ENCODE measurements at places on chromosomes 5 and 9.
A peak's percentile ranks its signal among the peaks of the same experiment; 100 is the strongest.

DNA sequence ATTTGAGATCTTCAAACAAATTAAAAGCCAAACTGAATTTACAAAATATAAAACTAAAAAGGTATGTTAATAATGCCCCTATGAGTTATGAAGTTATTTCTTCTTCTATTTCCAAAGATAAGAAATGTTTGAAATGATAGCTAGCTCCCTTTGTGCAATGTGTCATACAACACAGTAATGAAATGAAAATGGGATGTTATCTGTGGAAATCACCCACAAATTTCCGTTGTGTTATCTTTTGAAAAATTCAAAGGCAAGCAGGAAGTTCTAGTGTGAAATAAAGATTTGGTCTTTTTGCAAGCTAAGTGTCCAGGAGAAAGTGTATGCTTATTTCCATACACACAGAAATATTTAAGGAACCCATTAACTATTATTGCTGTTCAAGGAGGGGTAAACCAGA is 375.3 kb upstream of the PRR16 start:
- DNase-seq: no peak

- DNase-seq: peak; percentile 43
Measured at GRCh38 chr9:2691626-2692025, 25.7 kb upstream of the KCNV2 start.

GRCh38 chr9:94084314-94084713 is at the start of gene PTPDC1:
Gene PTPDC1, plus strand, starts transcription at chr9:94084464. Its CDS starts 67 bp downstream, at chr9:94084531.
- DNase-seq: peak; percentile 78

GRCh38 chr5:4001004-4001403 is 405.4 kb downstream of the IRX1 start:
- no peak for DNase-seq

GRCh38 chr5:31680528-31680927 is 41.6 kb downstream of the PDZD2 start:
- no peak for DNase-seq

GRCh38 chr9:11749396-11749795 is 943.8 kb upstream of the TYRP1 start:
- DNase-seq: no peak

DNA sequence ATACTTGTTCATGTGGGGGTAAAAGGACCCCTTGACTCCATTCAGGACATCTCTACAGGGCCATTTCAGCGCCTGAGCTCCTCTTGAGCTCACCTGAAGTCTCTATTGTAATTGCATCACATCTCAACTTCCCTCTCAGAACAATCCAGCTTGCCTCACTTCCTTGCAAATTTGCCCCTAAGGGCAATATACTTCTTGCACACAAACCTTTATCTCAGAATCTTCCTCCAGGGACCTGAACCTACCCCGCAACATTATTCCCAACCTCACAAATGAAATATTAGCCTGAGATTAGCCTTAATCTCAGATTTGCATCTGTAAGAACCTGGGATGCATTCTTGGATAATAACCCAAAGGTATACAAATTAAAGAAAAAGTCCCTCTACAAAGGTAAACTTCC is 159.2 kb downstream of the DRD1 start:
- no peak for DNase-seq

DNA sequence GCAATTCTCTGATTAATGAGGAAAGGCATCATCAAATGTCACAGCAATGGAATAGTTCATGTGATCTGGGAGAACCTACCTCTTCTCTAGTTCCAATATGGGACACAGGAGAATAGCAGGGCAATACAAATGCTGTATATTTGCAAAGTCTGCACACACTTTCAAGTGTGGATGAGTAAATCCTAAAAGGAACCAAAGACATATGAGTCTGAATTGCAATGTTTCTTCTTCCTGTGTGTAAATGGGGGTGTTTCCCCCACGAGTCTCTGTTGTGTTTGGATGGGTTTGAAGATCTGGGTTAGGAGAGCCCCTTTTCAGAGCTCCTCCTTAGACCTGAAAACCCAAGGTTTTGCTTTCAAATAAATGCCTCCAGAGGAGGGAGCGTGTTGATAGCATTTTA is 26.9 kb downstream of the SLC46A2 start:
- DNase-seq: no peak

GRCh38 chr9:20640331-20641187 is 18.3 kb upstream of the MLLT3 start:
- DNase-seq: peak; percentile 28

- no peak for DNase-seq
Measured at GRCh38 chr5:143593723-143594122, 190.2 kb upstream of the NR3C1 start.

DNA sequence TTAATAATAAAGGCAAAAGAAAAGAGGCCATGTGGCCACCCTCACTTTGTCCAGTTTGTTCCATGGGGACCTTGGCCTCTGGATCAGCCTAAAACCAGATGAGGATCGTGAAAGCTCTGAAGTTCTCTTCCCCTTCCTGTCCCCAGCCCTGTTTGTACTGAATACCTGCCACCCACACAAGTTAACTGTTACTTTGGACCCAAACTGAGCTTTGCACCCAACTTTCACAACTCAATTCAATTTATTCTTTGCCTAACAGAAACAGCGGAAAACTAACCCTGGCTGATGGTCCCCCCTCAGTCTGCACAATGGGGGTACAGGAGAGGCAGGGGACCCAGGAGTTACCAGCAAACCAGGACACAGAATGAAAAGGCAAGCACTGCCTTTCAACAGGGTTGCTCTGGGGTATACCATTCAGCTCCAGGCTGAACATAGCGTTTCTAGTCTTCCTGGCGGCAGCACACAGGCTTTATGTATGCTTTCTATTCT is 28.2 kb downstream of the ABCA1 start:
- no peak for DNase-seq

- DNase-seq: no peak
Measured at GRCh38 chr9:127497656-127498290, 46.5 kb downstream of the LRSAM1 start.

- no peak for DNase-seq
Measured at GRCh38 chr9:112218908-112219307, 43.8 kb upstream of the SUSD1 start.

- peak; percentile 18 for DNase-seq
Measured at GRCh38 chr5:74660140-74660539, 19.6 kb upstream of the ENC1 start.

- peak; percentile 87 for DNase-seq
Measured at GRCh38 chr9:115135821-115136778, 18.1 kb upstream of the TNC start.

DNA sequence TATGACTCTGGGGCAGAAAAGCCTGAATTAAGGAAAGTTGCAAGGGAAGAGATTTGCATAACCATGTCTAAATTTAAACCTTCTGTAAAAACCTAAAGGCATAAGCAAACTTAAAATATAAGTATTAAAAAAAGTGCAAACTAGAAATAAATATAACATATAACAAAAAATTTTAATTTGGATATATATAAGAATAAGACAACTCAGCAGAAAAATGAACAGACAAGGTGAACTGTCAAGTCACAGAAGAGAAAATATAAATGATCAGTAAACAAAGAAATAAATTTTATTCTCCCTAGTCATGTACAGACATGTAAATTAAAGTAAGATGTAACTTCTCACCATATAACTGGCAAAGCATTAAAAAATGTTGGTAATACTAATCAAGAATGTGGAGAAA is 37.0 kb downstream of the C5orf22 start:
- no peak for DNase-seq

DNA sequence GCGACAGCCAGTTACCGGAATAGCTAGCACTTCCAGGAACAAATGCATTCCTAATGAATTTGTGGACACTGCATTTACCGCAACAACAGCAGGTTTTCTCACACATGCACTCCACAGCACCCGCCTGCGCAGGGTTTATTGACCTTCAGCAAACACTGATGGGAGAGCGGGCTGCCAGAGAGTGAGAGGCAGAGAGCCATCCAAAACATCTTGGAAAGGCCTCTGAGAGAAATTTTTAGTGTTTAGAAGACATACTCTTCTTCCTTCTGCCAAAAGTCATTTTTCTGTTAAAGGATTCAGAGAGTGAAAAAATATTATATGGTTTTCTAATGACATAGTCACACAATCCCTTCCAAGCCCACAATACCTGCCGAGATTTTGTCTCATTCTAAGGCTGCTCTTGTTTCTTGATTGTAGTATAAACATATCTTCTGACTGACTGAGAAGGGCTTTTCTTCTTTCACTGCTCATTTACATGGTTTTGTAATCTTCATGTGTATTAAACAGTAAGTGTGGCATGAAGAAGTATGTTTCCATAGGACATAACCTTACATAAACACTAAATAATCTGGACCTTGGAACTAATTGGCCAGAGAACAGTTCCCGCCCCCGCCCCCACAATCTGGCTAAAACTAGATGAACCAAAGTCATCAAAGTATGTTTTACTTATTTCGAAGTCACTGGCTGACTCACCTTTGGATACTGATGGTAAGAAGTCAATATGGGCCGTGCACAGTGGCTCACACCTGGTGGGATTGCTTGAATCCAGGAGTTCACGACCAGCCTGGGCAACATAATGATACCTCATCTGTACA is 432.5 kb upstream of the MEF2C start:
- peak; percentile 39 for DNase-seq

- DNase-seq: peak; percentile 53
Measured at GRCh38 chr5:158543539-158544387, 556.0 kb downstream of the EBF1 start.

- DNase-seq: no peak
Measured at GRCh38 chr9:135925496-135926133, 18.3 kb upstream of the CAMSAP1 start.

DNA sequence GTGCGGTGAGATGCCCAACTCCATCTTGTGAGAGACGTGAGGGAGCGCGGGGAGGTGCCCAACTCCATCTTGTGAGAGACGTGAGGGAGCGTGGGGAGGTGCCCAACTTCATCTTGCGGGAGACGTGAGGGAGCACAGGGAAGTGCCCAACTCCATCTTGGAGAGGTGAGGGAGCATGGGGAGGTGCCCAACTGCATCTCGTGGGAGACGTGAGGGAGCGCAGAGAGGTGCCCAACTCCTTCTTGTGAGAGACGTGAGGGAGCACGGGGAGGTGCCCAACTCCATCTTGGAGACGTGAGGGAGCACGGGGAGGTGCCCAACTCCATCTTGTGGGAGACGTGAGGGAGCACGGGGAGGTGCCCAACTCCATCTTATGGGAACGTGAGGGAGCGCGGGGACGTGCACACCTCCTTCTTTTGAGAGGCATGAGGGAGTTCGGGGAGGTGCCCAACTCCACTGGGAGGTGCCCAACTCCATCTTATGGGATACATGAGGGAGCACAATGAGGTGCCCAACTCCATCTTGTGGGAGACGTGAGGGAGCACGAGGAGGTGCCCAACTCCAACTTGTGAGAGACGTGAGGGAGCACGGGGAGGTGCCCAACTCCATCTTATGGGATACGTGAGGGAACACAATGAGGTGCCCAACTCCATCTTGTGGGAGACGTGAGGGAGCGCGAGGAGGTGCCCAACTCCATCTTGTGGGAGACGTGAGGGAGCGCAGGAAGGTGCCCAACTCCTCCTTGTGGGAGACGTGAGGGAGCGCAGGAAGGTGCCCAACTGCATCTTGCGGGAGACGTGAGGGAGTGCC is 235.4 kb downstream of the CACNA1B start:
- no peak for DNase-seq

GRCh38 chr5:14512574-14512973 is 69.0 kb upstream of the OTULINL start:
- no peak for DNase-seq

DNA sequence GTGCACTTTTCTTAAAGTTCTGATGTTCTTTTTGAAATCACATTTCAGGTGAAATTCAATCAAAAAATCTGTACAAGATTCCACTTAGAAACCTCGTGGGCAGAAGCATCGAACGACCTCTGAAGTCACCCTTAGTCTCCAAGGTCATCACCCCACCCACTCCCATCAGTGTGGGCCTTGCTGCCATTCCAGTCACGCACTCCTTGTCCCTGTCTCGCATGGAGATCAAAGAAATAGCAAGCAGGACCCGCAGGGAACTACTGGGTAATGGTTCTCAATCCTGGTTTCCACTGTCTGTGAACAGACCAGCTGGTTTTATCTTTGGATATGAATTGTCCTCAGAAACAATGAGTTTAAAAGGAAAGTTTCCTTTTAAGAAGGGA is 8.1 kb upstream of the SLC2A8 start:
- DNase-seq: no peak

GRCh38 chr5:24571302-24571701 is 73.5 kb downstream of the CDH10 start:
- no peak for DNase-seq

DNA sequence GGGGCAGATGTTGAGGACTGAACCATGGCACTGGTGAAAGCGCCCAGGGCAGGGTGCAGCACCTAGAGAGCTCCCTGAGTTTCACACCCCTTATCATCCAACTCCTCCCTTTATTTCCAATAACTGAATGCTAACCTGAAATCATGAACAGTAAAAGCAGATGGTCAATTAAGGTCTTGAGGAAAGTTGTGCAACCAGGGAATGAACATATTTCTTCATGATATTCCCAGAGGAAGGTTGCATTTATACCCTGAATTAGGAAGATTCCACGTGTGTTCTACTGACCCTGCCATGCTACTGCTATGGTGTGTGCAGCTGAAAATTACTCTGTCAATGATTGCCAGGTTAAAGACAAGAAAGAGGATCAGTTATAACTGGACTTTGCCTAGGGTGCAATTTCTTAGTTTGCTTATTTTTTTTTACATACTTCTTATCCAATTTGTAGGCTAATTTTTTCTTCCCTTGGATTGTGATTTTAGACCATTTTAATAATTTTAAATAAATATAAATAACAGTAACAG is 319.8 kb downstream of the SEMA5A start:
- no peak for DNase-seq

GRCh38 chr9:134493461-134494272 is 147.9 kb upstream of the COL5A1 start:
- DNase-seq: no peak

DNA sequence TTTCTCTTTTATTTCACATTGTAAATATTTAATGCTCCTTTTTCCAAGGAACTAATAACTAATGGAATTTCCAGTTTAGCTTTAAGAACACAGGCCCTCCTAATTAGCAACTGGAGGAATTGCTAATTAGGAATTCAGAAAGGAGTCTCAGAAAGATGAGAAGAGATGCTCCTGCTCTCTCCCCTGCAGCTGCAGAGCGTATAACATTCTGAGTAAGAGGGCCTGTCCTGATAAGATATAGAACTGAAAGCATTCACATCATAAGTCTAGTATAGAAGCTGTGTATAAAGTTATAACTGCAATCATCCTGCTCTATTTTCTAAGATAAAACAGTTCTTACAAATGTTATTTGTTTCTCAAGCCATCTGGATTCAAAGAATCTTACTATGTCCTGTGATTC is 83.2 kb downstream of the DTWD2 start:
- no peak for DNase-seq

GRCh38 chr5:136132557-136133221 is at the start of gene SMAD5:
Gene SMAD5, plus strand, starts transcription at chr5:136132845. Its CDS starts 20,916 bp downstream, at chr5:136153761.
- peak; percentile 95 for DNase-seq

GRCh38 chr9:78609450-78609849 is 312.5 kb downstream of the PSAT1 start:
- no peak for DNase-seq

- no peak for DNase-seq
Measured at GRCh38 chr5:121862801-121863200, 11.1 kb downstream of the FTMT start.

GRCh38 chr9:112315331-112316257 is 17.8 kb downstream of the PTBP3 start:
- no peak for DNase-seq

Measured in fibroblast of skin of right quadriceps (primary cell).